ENCODE measurements at places on chromosomes 1 and 21. TPM values are rescaled to one million over a fixed set of nuclear protein-coding genes. Genes with fewer than 3 reads are reported as not detected.

The TMEM269 gene
- 1.1 TPM for polyA plus RNA-seq

The MATN1 gene
- 0.42 TPM for polyA plus RNA-seq

The KPRP gene
- not detected for polyA plus RNA-seq

The GCSAML gene
- not detected for polyA plus RNA-seq

The TEX38 gene
- polyA plus RNA-seq: not detected

The ADAMTS5 gene
- 1.6 TPM for polyA plus RNA-seq

The NBPF10 gene
- 0.34 TPM for polyA plus RNA-seq

The SAMSN1 gene
- polyA plus RNA-seq: 20.7 TPM

The KIAA1614 gene
- polyA plus RNA-seq: 1.4 TPM

The ACTA1 gene
- not detected for polyA plus RNA-seq

The GPR37L1 gene
- not detected for polyA plus RNA-seq

The ADGRL2 gene
- 162 TPM for polyA plus RNA-seq

The EIF4G3 gene
- polyA plus RNA-seq: 56.9 TPM

The CDC42BPA gene
- polyA plus RNA-seq: 26.8 TPM

The KCNJ6 gene
- 1.4 TPM for polyA plus RNA-seq

The OR6N1 gene
- not detected for polyA plus RNA-seq

The SERTAD4 gene
- 42.9 TPM for polyA plus RNA-seq

Data from neural cell (in vitro differentiated cells).